Pulmonary artery endothelial cell (primary cell): ENCODE measurements at places on chromosomes 2 and 18.

DNA sequence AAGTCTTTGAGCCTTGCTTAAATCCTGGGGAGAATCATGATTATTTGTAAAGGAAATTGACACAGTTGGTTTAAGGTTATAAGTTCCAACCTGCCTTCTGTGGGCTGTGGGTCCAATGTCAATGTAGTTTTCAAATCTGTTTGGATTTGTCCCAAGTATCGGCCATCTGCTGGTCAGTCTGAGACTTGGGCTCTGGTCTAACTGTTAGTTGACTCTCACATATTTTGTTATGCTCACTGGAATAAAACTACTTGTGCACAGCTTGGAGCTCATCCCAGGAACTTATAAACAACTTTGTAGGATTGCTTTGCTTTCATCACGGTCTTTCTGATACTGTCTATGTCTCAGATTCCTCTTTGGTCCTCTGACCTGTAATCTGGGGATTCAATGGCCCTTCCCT lies 1026.2 kb upstream of the ZEB2 start:
- no peak for DNase-seq

GRCh38 chr2:218000136-218000535 lies 2.7 kb downstream of the TNS1 start:
- no peak for DNase-seq

DNA sequence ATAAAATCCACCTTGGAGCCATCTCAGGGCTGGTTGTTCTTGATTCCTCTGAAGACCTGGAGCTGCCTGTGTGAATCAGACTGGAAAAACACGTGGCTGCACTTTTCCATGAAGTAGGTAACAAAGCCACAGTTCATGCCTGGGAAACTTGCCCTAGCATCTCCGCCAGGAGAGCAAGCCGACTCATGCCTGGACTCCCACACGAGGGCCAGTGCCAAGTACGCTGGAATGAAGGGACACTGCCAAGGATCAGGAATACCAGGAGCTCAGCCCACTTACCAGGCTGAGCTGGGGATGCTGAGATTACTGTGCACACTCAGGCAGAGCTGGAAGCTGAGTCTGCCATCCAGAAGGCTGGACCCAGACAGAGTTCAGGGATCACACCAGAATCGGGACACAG lies 10.9 kb upstream of the FHL2 start:
- DNase-seq = no peak

DNA sequence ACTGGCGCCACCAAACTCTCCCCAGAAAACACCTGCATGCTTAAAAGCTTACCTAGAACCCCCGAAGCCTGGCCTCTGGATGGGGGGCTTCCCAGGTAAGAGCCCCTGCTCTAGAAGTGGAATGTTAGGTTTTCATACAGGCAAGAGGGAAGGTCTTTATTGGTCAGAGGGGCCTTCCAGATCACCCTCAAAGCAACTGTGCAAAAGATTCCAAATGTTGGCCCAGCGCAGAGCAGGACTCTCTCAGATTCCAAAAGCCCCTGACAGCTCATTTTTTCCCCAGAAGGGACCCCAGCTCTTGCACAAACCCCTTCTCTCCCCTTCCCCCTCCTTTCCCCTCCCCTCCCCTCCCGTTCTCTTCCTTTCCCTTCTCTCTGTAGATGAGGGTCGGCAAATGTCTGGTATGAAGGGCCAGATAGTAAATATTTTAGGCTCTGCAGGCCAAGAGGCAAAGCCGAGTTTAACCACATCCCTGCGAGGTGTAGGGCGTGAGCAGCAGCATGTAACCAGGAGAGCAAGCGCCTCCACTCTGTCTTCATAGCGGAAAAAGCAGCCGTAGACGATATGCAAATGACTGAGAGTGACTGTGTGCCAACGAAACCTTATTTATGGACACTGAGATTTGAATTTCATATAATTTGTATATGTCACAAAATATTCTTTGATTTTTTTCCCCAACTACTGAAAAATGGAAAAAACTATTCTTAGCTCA lies 116.9 kb downstream of the SMAD7 start:
- no peak for DNase-seq

DNA sequence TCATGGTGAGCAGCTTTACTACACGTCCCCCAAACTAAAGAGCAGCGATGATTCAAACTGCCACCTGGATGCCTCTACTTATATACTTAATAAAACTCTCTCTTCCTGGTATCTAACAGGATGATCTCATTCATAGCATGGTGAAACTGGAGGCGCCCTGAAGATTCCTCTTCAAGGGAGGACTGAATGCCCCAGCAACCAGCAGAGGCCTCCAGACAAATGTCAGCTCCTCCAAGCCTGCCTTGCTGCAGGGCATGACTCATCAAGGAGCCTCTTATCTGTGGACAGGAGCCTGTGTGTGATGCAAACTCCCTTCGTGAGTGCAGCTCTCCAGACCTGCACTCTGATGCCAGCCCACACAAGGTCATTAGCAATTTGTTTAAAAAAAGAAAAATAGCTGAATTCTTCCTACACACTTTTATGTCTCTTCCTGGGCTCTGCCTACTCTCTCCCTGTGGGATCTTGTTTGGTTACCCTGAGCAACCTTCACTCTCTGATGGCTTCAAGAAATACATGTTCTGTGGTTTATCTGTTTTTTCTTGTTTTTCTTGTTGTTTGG lies 30.2 kb downstream of the LONRF2 start:
- DNase-seq = no peak

GRCh38 chr2:68824831-68825230 lies 46.4 kb downstream of the BMP10 start:
- DNase-seq = no peak

DNA sequence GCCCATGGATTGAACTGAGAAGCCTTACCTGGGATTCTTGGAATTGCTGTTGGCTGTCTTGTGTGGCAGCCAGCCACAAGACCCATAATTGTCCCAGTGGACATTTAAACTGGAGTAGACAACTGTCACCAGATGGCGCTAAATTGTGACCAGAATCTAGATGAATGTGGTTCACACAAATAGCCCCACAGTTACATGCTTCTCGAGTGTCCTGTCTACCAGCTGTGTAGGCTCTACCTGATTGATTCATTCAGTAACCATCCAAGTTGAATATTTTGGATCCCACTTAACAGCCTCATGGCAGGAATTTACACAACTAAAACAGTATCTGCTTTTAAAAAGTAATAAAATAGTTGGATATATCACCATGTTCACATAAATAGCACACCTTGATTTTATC lies 73.2 kb downstream of the MAP4K4 start:
- DNase-seq = no peak

DNA sequence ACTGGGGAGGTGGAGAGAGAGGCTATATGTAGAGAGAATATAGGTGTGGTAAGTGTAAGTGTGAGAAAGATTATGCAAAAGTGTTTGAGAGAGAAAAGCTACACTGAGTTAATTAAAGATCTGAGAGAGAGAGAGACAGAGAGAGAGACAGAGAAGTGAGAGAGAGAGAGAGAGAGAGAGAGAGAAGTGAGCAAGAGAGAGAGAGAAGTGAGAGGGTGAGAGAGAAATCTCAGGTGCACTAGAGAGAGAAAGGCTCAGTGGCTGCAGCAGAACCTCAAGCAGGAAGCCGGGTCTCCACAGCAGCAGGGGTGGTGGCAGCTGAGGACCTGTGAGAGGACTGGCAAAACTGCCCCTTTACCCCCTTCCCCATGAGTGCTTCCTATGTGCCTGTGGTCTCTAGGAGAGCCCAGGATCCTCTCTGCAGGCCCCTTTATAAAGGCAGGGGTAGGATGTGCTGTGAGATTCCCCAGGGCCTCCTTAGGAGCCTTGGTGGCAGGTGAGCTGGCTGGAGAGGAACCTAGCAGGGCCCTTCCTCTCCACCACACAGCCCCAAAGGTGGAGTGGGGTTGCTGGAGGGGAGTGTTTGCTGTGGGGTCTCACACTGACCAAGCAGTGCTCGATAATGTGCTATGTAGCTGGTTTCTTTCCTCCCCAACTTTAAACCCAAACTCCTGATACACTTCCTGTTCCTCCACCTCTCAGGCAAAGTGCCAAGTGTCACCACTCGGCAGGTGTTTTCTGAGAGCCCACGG lies 52.6 kb downstream of the SLC4A5 start:
- DNase-seq = no peak

GRCh38 chr2:32852856-32853255 lies 93.9 kb upstream of the LTBP1 start:
- no peak for DNase-seq

DNA sequence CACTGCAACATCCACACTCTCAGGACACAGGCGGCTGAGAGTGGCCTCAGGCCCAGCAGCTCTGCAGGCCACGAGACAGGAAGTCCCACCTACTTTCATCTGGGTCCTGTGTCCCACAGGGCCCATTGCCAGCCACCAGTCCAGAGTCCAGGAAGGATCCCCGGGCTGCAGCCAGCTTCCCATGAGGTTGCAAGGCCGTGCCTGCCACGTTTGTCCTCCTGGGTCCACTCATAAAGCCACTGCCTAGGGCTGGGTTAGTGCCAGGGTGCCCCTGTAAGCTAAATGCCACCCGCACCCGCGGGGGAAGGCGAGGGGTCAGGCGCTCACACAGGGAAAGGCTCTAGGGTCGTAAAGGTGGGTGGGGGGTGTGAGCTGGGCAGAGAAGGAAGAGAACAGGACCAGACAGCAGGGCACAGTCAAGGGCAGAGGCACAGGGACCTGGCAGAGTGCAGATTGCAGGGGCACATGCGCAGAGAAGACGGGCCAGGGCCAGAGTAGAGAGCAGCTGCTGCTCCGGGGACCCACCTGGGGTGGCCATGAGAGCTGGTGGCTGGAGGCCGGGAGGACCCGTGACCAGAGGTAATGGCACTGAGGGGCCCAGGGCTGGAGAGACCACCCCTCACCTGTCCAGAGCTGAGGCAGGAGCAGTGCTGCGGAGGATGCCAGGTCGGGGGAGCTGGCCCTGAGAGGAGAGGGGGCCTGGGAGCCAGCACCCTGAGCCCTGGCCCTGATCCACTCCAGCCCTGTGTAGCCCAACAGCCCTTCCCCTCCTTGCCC lies 8.0 kb downstream of the AGXT start:
- DNase-seq = no peak

- DNase-seq = no peak
Measured at GRCh38 chr18:79185648-79186047, 116.5 kb downstream of the ATP9B start.

- no peak for DNase-seq
Measured at GRCh38 chr2:22998359-22998758, 386.6 kb upstream of the KLHL29 start.

DNA sequence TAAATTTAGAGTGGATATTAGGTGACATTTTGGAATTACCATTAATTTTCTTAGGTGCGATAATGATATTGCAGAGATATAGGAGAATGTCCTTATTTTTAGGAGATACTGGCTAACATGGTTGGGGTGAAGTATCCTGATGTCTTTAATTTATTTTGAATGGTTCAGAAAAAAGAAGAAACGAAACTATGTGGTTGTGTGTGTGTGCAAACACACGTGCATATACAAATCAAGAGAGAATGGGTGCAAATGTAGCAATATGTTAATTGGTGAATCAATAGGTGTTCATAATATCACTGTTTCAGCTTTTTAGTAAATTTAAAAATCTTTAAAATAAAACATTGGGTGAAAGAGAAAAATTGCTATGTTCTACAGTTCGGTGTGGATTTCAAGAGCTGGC lies 140.9 kb downstream of the DIS3L2 start:
- DNase-seq = no peak

- no peak for DNase-seq
Measured at GRCh38 chr2:162090109-162090508, 16.1 kb upstream of the DPP4 start.

DNA sequence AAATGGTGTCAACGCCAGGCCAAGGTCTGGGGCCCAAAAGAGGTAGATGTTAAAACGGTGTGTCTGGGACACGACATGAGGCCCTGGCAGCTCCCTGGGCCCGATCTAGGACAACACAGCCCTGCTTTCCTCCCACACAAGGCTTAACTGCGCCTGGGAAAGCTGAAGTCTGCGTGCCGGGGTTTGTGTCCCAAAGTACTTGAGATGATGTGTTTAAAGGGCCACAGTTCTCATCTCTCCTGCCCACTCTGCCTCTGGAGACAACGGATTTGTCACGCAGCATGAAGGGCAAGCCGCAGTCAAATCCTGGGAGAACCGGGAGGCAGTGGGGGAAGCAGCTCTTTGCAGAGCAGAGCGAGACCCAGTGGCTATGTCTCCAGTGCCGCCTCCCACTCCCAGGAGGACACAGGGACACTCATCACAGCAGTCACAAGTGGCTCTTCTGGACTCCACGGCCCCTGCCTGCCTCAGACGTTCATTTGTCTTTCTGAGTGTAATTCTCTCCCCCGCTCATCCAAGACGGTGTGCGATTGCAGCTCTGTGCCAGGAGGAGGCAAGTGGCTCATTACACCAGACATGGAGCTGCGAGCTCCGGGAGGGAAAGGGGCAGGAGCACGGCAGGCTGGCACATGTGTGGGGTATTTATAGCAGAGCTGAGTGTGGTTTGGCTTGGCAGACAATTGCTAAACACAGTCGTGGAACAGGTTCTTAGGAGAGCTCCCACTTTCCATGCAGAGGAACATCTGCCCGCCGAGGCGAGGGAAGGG lies 57.7 kb upstream of the SEMA4C start:
- no peak for DNase-seq

DNA sequence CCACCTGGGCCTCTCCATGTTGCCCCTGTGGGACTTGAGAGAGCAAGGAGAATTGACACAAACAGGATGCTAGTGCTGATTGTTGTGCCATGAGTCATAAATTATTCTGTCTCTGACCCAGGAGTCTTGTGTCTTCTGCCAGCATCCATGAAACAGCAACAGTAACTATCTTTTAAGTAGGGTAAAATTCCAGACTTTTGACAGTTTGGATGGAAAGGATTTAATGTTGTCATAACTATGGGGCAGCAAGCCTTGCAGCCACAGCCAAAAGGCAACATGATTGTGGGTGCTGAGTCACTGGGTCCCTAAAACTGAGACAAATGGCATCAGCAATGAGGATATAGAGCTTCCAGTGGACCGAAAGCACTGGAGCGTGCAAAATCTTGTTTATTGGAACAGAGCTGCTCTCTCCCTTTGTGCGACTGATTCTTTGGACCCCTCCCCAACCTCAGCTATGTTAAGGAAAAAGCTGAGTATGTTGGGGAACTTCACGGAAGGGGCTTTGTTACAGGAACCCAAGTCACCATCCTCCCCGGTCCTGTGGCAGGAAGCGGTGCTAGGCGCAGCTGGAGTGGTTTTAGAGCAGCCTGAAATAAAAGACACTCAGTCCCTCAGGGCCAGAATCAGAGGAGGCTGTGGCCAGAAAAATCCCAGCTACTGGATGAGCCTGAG lies 9.6 kb upstream of the ITPRIPL1 start:
- no peak for DNase-seq
